ENCODE measurements at places on chromosomes 5 and 9. TPM values are rescaled to one million over a fixed set of nuclear protein-coding genes. Genes with fewer than 3 reads are reported as not detected.
A peak's percentile ranks its signal among the peaks of the same experiment; 100 is the strongest.

- peak; percentile 69 for DNase-seq
Observed at GRCh38 chr5:141369994-141370848, at the start of gene PCDHGB3. TSS of gene PCDHGB3 (plus strand) at chr5:141370242. CDS start at chr5:141370395, 153 bp downstream.

Gene MYORG
- polyA plus RNA-seq, result 6.3 TPM

DNA sequence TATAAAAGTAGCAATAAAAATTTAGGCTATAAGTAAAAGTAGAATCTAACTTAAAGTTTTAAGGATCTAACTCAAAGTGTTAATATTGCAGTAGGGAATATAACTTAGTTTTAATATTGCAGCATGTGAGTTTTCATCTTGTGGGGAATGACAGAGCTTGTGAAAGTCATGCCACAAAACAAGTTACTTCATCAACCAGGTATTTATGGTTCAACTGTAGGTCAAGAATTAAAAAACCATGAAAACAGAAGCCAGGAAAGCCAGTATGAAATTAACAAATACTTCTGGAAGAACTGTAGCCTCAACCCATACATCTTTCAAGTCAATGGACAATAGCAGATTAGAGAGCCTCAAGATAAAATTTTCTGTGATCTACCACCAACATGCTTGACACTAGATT is 19.0 kb downstream of the HMGCS1 start:
- DNase-seq, result no peak

Gene MED10
- polyA plus RNA-seq, result 80.5 TPM

- DNase-seq, result no peak
Observed at GRCh38 chr9:4139196-4139595, 160.7 kb downstream of the GLIS3 start.

DNA sequence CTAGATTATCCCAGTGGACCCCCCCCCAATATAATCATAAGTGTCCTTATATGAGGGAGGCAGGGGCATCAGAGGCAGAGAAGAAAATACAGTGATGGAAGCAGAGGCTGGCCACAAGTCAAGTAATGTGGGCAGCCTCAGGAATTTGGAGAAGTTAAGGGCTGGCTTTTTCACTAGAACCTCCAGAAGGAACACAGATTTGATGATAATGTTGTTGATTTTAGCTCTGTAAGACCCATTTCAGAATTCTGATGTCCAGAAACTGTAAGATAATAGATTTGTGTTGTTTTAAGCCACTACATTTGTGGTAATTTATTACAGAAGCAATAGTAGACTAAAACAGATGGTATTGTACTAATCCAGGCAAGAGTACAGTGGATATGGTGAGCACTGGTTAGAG is 36.3 kb upstream of the LRRTM2 start:
- DNase-seq, result no peak

DNA sequence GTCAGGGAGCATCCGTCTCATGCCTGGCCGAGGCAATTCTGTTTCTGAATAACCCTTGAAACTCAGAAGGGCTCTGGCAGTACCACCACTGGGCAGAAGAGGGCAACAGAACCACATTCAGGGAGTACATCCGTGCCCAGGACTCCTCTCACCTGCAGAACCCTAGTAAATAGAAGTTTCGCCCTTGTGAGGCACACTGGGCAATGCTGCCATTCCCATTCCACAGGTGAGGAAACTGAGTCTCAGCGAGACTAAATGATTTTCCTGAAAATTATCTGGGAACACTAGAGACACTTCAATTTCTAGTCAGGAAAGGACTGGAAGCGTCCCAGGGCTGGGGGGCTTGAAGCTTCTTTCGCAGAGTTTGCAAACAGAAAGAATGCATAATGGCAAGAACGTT is 74.7 kb downstream of the FGF1 start:
- peak; percentile 62 for DNase-seq

DNA sequence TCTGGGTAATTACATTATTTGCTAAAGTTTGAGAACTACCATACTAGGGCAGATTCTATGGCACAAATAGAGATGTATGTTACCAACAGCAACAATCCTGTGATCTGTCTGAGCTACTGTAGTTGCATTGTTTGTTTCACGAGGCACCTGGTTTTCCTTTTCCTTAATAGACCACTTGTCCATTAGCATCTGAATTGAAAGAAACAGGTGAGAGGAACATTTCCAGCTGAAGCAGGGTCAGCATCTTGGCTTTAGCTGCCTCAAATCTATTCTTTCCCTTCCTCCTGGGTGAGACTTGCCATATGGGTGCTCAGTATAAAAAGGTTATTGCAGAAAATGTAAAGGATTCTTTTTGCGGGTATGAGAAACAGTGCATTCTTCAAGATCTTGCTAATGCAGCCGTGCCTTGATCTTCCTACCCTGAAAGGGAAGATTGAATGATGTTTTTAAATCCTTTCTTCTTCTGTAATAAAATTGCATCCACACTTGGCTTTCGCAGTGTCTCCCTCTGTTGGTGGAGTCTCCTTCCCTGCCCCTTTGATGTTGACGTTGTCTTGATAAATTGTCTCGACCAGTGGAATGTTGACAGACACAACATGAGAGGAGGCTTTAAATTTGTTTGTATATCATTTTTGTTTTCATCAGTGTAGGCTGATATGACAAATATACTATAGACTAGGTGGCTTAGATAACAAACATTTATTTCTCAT is 118.0 kb upstream of the BRINP1 start:
- no peak for DNase-seq

DNA sequence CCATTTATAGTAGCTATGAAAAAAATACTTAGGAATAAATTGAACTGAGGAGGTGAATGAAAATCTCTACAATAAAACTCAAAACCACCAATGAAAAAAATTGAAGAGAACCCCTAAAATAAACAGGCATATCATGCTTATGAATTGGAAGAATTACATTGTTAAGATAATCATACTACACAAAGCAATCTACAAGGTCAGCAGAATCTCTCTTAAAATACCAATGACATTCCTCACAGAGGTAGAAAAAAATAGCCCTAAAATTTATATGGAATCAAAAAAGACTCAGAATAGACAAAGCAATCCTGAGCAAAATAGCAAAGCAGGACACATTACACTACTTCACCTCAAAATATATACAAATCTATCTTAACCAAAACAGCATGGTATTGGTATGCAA is 23.2 kb downstream of the PRDM9 start:
- no peak for DNase-seq

- no peak for DNase-seq
Observed at GRCh38 chr5:22754155-22754554, 99.0 kb downstream of the CDH12 start.

DNA sequence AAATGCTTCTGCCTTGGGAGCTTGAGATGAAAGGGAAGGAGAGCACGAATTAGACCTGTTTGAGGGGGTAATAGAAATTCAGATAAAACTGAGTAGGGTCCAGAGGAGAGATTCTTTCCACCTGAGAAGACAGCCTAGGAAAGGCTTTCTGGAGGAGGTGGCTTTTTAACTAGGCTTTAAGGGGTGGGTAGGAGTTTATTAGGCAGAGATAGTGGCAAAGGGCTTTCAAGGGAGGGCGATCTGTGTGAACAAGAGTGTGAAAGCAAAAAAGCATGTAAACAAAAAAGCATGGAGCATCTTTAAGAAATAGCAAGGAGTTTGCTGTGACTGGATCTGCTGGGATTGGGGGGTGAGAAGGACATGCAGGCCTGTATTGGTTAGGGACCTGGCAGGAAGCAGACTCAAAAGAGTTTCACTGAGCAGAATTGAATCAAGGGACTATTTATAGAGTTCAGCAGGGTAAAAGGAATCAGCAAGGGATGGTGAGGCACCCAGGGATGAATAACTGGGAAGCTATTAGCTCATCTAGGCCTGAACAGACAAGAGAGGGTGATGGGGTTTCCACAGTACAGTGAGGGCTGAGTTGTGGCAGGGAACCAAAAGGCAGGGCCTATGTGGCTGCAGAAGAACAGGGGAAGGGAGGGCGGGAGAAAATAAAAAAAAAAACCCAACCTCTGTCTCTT is 18.8 kb downstream of the SLC1A1 start:
- no peak for DNase-seq

Gene FXN
- polyA plus RNA-seq, result 10.4 TPM

- DNase-seq, result peak; percentile 59
Observed at GRCh38 chr9:132857616-132858342, 20.3 kb downstream of the AK8 start.

DNA sequence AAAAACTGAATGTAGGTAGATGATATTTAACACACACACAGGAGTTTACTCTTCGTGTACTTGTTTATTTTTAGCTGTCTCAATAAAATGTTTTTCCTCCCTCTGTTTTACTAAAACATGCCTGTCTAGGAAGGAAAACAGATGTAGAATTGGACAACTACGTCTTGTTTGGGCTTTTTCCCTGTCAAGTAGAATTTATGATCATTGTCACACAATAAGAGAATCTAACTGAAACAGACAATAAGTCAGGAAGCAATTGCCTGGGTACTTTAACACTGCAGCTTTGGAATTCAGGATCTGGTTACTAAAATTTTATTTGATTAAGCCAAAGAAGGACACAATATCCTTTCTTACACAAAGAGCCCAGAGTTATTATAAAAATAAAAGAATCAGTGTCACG is 164.2 kb downstream of the ZDHHC21 start:
- no peak for DNase-seq

DNA sequence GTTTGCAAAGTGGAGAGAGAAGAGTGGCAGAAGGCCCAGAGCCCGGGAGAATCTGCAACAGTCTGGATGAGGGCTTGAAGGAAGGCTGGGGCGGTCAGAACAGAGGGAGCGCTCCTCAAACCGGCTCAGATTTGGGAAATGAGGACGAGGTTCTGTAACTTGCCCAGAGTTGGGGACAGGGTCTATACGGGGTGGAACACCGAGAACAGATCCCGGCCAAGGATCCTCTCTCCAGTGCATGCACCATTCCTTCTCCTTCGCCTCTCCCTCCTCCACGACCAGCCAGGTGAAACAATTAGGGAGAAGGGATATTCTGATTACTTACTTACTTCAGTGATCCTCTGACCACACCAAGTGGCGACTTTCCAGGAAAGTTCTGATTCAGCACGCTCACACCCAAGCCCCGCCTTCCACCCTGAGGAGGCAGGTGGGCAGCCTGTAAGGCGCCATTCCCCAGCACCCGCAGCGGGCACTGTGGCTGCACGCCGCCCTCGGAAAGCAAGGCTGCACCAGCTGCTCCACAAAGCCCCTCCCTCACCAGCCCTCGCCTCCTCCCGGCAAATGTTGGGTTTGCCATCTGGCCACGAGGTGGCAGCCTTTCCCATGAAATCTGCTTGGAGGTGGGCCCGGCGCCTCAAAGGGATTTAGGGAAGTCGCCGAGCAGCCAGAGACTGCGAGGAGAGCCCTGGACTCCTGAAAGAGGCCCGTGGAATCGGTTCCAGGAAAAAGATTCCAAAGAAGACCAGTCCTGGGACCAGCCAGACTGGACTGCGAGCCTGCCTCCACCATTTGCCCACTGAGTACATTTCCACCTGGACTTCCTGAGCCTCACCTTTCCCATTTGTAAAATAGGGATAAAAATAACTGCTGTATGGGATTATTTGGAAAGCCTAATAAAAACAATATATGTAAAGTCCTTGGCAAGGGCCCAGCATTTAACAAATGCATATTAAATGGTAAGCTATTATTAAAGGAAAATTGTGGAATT is 22.2 kb upstream of the WWC1 start:
- peak; percentile 81 for DNase-seq

Measured in psoas muscle (tissue), 8 donors.